ENCODE measurements at places on chromosomes 12 and 14.
A peak's percentile ranks its signal among the peaks of the same experiment; 100 is the strongest.

DNA sequence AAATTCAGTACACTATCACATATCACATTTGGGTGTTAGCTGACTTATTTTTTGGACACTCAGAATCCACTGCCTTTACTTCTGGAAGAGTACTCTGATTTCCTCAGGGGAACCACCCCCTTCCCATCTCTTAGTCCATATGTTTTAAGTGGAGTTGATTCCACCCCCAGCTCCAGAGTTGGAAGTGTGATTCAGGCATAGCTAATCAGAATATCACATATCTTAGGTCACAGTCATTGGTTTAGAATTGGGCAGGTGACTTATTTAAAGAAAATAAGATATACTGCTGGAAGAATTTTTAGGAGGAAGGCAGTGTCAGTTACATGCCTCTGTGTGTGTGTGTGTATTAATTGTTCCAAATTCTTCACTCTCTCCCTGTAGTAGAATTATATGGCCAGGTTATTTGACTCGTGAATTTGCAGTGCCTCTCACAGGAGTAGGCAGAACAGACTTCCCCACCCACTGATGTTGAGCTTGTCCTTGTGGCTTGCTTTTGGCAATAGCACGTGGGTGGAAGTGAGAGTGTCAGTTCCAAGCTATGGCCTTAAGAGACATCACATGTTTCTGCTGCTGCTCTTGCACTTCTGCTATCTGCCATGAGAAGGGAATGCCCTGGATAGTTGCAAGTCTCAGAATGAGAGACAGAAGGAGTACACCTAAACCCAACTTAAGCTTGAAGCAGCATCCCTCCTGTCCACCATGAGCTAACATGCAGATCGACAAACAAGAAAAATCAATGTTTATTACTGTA is 6.4 kb upstream of the GAS2L3 start:
- DNase-seq, result peak; percentile 14

- no peak for DNase-seq
These were observed 5.8 kb downstream of the VRK1 start for GRCh38 chr14:96802963-96803362.

DNA sequence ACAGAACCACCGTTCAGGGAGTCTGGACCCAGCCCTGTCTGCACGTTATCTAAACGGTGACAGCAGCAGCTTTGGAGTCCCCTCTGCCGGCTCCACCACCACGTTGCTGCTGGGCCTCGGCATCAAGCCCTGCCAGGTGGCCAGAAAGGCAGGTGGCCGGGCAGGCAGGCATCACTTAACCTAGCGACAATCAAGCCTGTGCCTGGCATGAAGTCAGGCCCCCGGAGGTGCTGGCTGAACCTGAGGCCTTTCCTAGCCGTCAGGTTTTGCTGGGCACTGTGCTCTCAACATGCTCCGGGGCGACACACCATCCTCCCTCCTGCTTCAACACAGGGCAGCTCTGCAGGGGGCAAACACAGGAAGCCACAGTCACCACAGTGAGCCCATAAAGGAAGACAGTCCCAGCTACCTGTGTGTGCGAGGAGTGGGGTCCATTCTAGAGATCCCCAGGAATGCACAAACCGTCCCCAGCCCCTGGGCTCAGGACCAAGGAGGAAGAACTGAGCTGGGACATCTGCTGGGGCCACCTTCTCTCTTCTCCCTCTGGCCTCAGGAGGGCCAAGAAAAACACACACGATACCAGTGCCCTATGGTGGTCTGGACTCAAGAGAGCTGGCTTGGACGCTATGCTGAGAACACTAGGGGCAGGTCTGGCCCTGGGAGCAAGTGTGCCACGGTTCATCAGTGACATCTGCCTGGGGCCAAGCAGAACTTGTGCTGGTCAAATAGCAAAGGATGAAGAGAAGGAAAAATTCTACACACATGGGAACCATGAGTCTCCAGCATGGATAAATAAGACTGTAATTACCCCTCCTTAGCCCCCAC is 44.7 kb downstream of the CCDC88C start:
- no peak for DNase-seq

GRCh38 chr12:21642707-21643389 is 14.8 kb downstream of the LDHB start:
- peak; percentile 6 for DNase-seq

GRCh38 chr12:52602552-52602951 is 1.3 kb upstream of the KRT72 start:
- no peak for DNase-seq

DNA sequence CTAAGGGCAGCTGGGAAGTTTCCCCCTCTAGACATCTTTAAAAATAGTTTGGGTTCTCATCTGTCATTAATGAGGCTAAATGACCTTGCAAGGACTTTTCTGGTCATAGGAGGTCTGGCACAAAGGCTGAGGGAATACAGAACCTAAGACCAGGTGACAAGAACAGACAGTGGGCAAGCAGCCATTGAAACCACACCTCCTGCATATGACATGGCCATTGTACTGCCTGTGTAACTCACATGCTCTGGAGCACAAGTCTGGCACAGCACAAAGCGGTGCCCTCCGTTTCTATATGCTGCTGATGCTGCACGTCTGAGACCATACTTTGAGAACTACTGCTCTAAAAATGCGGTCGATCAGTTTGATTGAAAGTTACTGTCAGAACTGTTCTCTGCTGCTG is 143.3 kb downstream of the APAF1 start:
- no peak for DNase-seq

DNA sequence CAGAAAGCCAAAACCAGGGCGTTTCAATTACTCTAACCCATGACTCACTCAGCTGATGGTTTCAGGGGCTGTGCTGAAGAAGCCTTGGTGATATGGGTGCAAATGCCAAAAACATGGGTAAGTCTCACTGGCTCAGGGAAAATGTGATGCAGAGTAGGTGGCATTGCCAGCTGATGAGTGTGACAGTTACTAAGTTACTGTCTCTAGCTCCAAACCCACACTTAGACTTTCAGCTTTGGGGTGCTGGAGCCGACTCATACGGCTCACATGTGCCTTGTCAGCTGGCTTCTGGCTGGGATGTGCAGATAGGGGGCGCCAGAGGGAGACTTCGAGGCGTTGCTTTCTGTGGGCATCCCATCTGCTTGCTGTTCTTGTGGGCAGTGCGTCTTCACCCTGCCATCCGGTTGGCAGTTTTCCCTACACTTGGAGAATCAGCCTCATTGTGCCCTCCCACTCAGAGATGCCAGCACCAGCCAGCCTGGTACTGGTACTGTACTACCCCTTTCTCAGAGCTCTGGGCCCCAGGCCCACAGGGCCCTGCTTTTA is 11.1 kb upstream of the KRT7 start:
- peak; percentile 50 for DNase-seq

Measured in EH (cell line).